DND-41 (cell line): ENCODE measurements at places on chromosomes 16 and 17.
A peak's percentile ranks its signal among the peaks of the same experiment; 100 is the strongest.

GRCh38 chr16:23288726-23289512, 13.2 kb upstream of the SCNN1B start:
- peak; percentile 14 for DNase-seq

- DNase-seq: no peak
Measured at GRCh38 chr17:7710301-7710700, 5.3 kb downstream of the EFNB3 start.

- no peak for DNase-seq
Measured at GRCh38 chr16:4982056-4982867, 24.1 kb downstream of the SEC14L5 start.

GRCh38 chr16:31357324-31358109, 2.5 kb downstream of the ITGAX start:
- no peak for DNase-seq
